ENCODE measurements at places on chromosomes 7 and 10.

- no peak for DNase-seq
Observed at GRCh38 chr10:4001811-4002210, 216.8 kb upstream of the KLF6 start.

GRCh38 chr7:129858490-129858889 lies 94.3 kb downstream of the UBE2H start:
- no peak for DNase-seq

- DNase-seq: no peak
Observed at GRCh38 chr7:143495851-143496250, 18.2 kb downstream of the TAS2R41 start.

GRCh38 chr7:133556048-133556447 lies 303.2 kb downstream of the EXOC4 start:
- no peak for DNase-seq

DNA sequence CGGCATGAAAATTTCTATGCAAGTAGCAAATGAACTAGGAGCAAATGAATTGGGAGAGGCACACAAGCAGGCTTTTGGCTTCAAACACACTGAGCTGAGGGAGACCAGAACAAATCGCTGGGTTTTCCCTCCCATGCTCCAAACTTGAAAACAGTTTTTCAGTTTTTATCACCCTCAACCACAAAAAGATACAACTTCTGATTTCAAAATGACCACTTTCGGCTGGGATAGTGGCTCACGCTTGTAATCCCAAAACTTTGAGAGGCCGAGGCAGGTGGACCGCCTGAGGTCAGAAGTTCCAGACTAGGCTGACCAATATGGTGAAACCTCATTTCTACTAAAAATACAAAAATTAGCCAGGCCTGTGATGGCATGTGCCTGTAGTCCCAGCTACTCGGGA lies 9.0 kb upstream of the CHUK start:
- no peak for DNase-seq

DNA sequence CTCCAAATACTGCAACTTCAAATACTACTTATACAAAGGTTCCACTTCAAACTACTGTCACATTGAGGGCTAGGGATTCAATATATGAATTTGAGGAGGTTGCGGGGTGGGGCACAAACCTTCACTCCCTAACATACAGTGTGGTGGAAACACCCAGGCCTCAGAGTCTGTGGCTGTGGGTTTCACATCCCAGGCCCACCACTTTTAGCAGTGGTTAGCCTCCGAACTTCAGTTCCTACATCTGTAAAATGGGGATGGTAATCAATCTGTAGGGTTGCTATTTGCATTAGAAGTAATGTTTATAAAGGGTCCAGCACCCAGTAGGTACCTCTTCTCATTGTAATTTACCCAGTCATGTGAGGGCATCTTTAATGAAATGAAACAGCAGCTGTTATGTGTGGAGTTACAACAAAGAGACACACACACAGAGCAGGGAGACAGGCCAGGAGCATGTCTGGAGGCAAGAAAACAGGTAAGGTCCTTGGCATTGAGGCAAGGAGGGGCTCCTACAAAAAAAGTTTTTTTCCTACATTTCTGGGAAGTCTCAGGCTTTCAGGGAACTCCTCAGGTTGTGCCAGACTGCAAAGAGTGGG lies 570.9 kb downstream of the LRMDA start:
- no peak for DNase-seq

- DNase-seq: peak; percentile 75
Observed at GRCh38 chr10:6052247-6053221, 9.6 kb downstream of the IL2RA start.

- no peak for DNase-seq
Observed at GRCh38 chr10:76463111-76463510, 1031.7 kb downstream of the LRMDA start.

- DNase-seq: no peak
Observed at GRCh38 chr10:124926548-124926947, 15.4 kb upstream of the ZRANB1 start.

DNA sequence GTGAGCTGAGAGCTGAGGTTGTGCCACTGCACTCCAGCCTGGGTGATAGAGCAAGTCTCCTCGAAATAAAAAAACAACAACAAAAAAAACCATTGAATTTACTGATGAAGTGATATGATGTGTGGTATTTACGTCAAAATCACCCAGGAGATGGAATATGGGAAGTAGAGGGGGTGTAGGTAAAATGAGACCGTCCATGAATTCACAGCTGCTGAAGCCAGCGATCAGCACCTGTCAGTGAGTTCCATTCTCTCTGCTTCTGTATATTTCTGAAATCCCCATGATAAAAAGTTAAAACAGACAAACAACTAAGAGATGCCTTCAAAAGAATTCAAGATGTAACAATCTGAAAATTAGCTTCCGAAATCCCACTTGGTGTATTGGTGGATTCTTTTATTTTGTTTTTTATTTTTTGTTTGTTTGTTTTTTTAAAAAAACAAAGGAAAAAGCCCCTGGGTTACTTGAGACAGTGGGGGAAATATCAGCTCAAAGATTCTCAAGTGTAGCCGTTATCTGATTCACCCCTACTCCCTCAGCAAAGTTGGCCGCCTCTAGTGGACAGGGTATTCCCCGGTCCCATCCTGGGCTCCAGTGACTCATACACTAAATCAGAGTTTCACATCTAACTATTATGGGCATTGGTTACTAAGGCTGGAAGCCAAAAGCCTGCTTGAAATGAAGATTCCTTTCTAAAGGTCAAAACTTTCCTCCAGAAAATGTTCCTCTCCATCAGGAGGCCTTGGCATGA lies 76.4 kb downstream of the MAP3K8 start:
- peak; percentile 19 for DNase-seq

GRCh38 chr10:101507828-101508227 lies 80.2 kb downstream of the POLL start:
- DNase-seq: no peak

- no peak for DNase-seq
Observed at GRCh38 chr10:8052341-8052955, 2.0 kb upstream of the GATA3 start.

- no peak for DNase-seq
Observed at GRCh38 chr10:83991986-83992753, 147.1 kb upstream of the GHITM start.

- peak; percentile 55 for DNase-seq
Observed at GRCh38 chr10:69914398-69915214, 112.9 kb downstream of the COL13A1 start.
